Melanocyte of skin (primary cell): ENCODE measurements at places on chromosomes 2 and 18. TPM values are rescaled to one million over a fixed set of nuclear protein-coding genes. Genes with fewer than 3 reads are reported as not detected.

Gene DSC2
- not detected in 2 replicates for total RNA-seq

Gene KANSL1L
- 15.7 and 27.1 TPM in 2 replicates for total RNA-seq

Gene PROM2
- under 0.01 and 0.15 TPM in 2 replicates for total RNA-seq

Gene ACTG2
- under 0.01 and 1.8 TPM in 2 replicates for total RNA-seq

Gene GAL3ST2
- total RNA-seq, result not detected in 2 replicates

Gene IL1RN
- 0.69 TPM in 1 of 2 replicates, not detected in the other for total RNA-seq

Gene FIGN
- 4.9 and 8.0 TPM in 2 replicates for total RNA-seq

Gene GAREM2
- total RNA-seq, result 0.62 and 1.00 TPM in 2 replicates

Gene ELOA2
- total RNA-seq, result not detected in 2 replicates

Gene WIPF1
- total RNA-seq, result 49.5 and 50.6 TPM in 2 replicates

Gene ACTR1B
- total RNA-seq, result 50.6 and 56.0 TPM in 2 replicates

Gene TMEM150A
- 8.0 and 8.8 TPM in 2 replicates for total RNA-seq

Gene TUBA4B
- total RNA-seq, result not detected in 2 replicates

Gene CYRIA
- total RNA-seq, result under 0.01 TPM in 1 of 2 replicates, not detected in the other

Gene RAB31
- 11.0 and 14.2 TPM in 2 replicates for total RNA-seq

Gene HOXD12
- total RNA-seq, result not detected in 2 replicates

Gene SERPINB5
- total RNA-seq, result not detected in 2 replicates

Gene MEX3C
- total RNA-seq, result 49.6 and 59.4 TPM in 2 replicates

Gene MOGAT1
- not detected in 2 replicates for total RNA-seq

Gene SLC9A2
- total RNA-seq, result not detected in 2 replicates

Gene GRHL1
- 1.00 and 1.2 TPM in 2 replicates for total RNA-seq

Gene GATA6
- total RNA-seq, result under 0.01 and 0.73 TPM in 2 replicates

Gene XRCC5
- 247 and 399 TPM in 2 replicates for total RNA-seq

Gene DCDC2C
- not detected in 2 replicates for total RNA-seq

Gene KYNU
- 157 and 177 TPM in 2 replicates for total RNA-seq

Gene SCYGR4
- under 0.01 and 0.36 TPM in 2 replicates for total RNA-seq

Gene XDH
- under 0.01 TPM in 1 of 2 replicates, not detected in the other for total RNA-seq

Gene SH3BP4
- total RNA-seq, result 19.7 and 26.0 TPM in 2 replicates

Gene CTNNA2
- 0.34 and 4.4 TPM in 2 replicates for total RNA-seq

Gene CNGA3
- not detected in 2 replicates for total RNA-seq
